MCF 10A (cell line): ENCODE measurements at places on chromosomes 11 and 22. TPM values are rescaled to one million over a fixed set of nuclear protein-coding genes. Genes with fewer than 3 reads are reported as not detected.

GRCh38 chr11:3799873-3800272, 2.5 kb upstream of the NUP98 start:
- H3K4me1 ChIP-seq, result peaks cover 9% of the 10 kb centered on the region
- H3K36me3 ChIP-seq, result peaks cover 13% of the 10 kb centered on the region
- H3K4me3 ChIP-seq, result no peak overlapping the region
- no peaks in the 10 kb centered on the region for H3K27me3 ChIP-seq

DNA sequence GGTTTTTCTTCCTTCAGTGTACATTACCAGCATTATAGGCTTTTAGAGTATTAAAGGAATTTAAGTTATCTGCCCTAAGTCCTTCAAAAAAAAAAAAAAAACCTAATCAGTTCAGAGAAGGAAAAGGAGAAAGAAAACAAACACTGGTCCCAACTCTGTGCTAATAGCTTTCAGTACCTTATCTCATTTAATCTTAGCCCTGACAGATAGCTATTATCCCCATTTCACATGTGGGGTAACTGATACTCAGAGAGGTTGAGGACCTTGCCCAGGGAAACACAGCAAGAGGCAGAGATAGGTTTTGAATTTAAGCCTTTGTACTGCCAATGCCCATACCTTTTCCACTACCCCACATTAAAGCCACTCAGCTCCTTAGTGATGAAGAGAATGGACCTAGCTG, 43.4 kb downstream of the FAT3 start:
- no peak for DNase-seq
- H3K4me3 ChIP-seq, result no peak overlapping the region
- no peaks in the 10 kb centered on the region for H3K27me3 ChIP-seq
- H3K4me1 ChIP-seq, result peaks cover 28% of the 10 kb centered on the region
- H3K27ac ChIP-seq, result no peak overlapping the region

DNA sequence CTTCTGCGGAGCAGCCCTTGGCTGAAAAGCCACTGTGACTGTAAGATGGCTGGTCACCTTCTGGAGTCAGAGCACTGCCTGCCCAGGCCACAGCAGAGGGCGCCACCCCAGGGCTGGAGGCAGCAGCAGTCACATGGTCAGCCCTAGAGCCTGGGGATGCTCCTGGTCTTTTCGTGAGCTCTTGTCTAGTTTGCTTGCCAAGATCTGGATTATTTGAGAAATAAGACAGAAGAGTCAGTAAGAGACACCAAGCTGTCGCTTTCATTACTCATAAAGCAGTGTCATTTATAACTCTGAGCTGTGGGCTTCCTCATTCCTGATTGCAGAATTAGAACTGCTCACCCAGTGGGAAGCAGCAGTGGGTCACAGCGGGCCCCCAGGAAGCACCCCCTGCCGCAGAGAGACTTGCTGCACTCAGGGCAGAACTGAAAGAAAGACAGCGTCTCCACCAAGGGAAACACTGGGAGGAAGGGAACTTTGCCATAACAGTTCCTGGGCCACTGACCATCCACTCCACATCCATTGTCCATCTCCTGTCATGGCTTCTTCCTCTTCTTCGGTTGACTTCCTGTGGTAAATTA, 56.7 kb downstream of the PPP6R2 start:
- peaks cover 62% of the 10 kb centered on the region for H3K36me3 ChIP-seq
- no peak overlapping the region for H3K4me3 ChIP-seq
- H3K27ac ChIP-seq, result peak overlapping the region; percentile 44
- no peaks in the 10 kb centered on the region for H3K27me3 ChIP-seq
- DNase-seq, result peak; percentile 23

GRCh38 chr22:49286181-49286760, 541.4 kb downstream of the BRD1 start:
- H3K4me1 ChIP-seq, result no peaks in the 10 kb centered on the region
- no peak overlapping the region for H3K27ac ChIP-seq
- H3K4me3 ChIP-seq, result no peak overlapping the region
- DNase-seq, result no peak
- no peaks in the 10 kb centered on the region for H3K36me3 ChIP-seq

DNA sequence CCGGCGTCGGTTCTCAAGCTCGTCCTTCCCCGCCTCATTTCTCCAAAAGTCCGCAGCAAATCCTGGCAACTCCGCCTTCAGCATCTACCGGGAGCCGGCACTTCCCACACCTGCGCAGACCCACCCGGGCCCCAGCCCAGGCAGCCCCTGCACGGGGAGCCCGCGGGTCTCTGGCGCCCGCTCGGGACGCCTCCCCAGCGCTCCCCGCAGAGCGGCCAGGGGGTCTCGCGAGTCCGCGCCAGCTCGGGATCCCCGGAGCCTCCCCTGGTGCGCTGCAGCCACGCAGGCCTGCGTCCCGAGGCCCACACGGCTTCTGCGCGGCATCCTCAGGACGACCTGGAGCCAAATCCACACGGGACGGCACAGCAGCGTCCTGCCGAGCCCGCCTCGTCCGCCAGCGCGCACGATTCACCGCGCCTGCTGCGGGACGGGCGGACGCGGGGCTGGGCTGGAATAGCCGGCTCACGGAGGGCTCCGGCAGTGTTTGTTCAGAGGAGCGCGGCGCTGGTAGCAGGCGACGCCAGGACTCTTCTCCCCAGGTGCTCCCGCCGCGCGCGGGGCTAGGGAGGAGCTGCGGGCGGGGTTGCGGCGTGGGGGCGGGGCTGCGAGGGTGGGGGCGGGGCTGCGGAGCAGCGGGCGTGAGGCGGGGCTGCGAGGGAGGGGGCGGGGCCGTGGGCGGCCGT, 816 bp upstream of the PHRF1 start:
- H3K4me3 ChIP-seq, result peak overlapping the region; percentile 79
- peaks cover 29% of the 10 kb centered on the region for H3K4me1 ChIP-seq
- peak; percentile 70 for DNase-seq
- H3K27me3 ChIP-seq, result no peaks in the 10 kb centered on the region
- no peaks in the 10 kb centered on the region for H3K36me3 ChIP-seq
- peak overlapping the region; percentile 93 for H3K27ac ChIP-seq

DNA sequence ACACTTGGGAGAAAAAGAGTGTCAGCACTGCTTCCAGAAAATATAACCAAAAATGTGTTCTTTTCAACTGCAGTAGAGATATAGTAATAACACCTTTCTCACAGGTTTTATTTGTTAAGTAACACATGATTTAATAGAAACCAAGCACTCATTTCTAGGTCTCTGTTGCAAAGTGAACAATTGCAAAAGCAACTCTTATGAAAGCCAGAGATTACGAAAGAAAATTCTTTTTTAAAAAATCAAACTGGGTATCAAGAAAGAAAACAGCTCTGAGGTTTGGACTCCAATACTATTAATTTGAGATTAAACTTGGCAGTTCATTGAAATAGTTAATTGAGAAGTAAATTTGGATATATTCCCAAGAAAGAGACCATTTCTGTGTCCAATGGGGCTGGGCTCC, 9.8 kb upstream of the XKR3 start:
- no peaks in the 10 kb centered on the region for H3K36me3 ChIP-seq
- H3K27me3 ChIP-seq, result no peaks in the 10 kb centered on the region

- H3K36me3 ChIP-seq, result no peaks in the 10 kb centered on the region
- peak; percentile 25 for DNase-seq
- H3K27ac ChIP-seq, result no peak overlapping the region
- H3K27me3 ChIP-seq, result no peaks in the 10 kb centered on the region
- no peak overlapping the region for H3K4me3 ChIP-seq
Observed at GRCh38 chr11:94650756-94651155, 83.6 kb downstream of the PIWIL4 start.

DNA sequence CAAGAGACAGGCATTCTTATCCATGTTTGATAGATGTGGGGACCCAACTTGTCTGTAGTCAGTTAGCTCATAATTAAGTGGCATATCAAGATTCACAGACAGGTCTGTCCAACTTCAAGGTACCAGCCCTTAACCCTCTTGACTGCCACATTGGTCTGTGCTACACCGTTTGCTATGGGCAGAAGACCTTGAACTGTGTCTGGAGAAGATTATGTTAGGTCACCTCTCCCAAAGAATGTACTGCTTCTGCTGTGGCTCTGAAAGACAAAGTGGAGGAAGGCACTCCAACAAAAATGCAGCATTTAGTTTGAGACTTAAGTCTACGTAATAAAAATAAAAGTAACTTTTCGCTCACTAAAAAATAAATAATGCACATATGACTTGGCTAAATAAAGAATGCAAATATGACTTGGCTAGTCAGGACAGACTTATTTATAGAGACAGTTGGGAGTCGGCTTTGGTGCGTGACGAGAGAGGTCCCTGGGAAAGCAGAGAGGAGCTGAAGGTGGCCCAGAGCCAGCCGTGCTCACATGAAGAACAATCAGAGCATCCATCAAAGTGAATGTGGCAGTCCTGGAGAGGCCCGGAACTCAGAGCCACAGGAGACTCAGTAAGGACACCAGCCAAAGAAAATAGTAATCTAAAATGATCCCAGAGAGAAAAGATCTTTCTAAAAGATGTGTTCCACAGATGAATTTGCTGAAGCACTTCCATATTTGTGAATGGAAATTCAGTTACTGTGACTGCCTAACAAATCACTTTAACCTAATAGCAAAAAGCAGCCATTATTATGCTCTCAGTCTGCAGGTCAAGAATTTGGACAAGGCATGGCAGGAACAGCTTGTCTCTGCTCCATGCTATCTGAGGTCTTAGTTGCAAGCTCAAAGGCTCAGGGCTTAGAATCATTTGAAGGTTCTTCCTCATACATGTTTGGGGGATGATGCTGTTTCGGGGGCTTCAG, 35.0 kb downstream of the CWC15 start:
- no peaks in the 10 kb centered on the region for H3K36me3 ChIP-seq
- H3K27ac ChIP-seq, result no peak overlapping the region
- peak; percentile 30 for DNase-seq
- no peaks in the 10 kb centered on the region for H3K27me3 ChIP-seq
- peaks cover 4% of the 10 kb centered on the region for H3K4me1 ChIP-seq

- peaks cover 13% of the 10 kb centered on the region for H3K4me1 ChIP-seq
- H3K4me3 ChIP-seq, result no peak within 1 kb of the TSS
Observed at GRCh38 chr11:122115524-122116379, at the start of gene BLID. Gene BLID (minus strand): TSS chr11:122116215. CDS start chr11:122115922, 293 bp downstream.

- no peaks in the 10 kb centered on the region for H3K27me3 ChIP-seq
- H3K27ac ChIP-seq, result peak overlapping the region; percentile 63
- H3K4me3 ChIP-seq, result peak overlapping the region; percentile 92
- DNase-seq, result peak; percentile 22
Observed at GRCh38 chr11:67504005-67504949, 886 bp downstream of the PITPNM1 start.

DNA sequence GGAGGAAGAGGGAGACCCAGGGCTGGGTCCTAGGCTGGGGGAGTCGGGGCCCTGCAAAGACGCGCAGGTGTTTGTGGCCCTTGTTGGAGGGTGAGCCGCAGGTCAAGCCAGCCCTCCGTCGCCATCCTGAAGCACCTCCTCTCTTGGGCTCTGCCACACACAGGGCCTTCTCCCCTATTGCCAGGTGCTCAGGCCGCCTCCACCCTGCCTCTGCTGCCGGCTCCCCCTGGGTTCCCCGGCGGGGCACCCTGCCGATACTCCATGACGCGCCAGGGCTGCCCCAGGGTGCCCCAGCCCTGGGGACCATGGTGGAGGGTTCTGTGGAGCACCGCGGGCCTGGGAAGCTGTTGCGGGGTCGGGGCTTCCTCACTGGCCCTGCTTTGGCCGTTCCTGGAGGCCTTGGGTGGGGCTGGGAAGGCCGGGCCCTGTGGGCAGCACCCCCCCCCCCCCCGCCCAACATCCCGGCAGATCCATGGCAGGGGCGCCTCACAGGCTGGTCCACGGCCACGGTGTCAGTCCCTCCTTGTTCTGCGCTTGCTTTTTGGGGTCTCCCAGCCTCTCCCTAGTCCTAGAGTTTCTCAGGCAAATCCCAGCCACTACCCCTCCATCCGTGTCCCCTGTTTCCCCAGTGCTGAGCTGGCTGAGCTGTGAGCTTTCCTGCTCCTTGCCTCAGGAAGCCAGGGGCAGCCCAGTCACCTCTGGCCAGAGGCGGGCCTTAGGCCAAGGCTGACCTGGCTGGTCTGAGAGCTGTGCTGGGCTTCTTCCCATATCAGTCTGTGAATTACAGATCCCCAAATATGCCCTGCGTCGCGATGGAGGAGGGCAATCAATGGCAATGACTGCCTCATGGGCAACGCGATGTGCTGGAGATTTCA, 2.3 kb upstream of the ADORA2A start:
- peaks cover 10% of the 10 kb centered on the region for H3K4me1 ChIP-seq
- H3K36me3 ChIP-seq, result no peaks in the 10 kb centered on the region
- no peak for DNase-seq
- H3K4me3 ChIP-seq, result no peak overlapping the region

- no peaks in the 10 kb centered on the region for H3K4me1 ChIP-seq
- DNase-seq, result no peak
- no peak overlapping the region for H3K4me3 ChIP-seq
- no peak overlapping the region for H3K27ac ChIP-seq
- no peaks in the 10 kb centered on the region for H3K27me3 ChIP-seq
- H3K36me3 ChIP-seq, result no peaks in the 10 kb centered on the region
Observed at GRCh38 chr11:128785141-128785540, 82.0 kb downstream of the KCNJ1 start.

DNA sequence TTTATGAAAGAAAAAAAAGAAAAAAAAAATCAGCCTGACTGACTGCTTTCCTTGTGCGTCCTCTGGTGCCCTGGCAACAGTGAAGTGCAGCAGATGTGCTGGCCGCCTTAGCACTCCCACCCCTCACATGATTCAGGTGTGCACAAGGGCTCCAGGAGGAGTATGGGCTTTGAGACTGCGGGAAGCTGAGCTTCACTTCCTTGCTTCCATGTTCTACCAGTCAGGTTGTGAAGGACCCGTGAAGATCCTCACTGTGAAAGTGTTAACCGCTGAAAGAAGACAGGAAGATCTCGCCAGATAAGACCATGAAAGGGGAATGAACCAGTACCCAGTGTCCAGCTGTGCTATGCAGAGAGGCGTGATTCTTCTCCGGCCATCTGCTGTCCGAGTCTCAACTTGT, 48.2 kb downstream of the HIRA start:
- H3K27me3 ChIP-seq, result no peaks in the 10 kb centered on the region
- H3K4me1 ChIP-seq, result no peaks in the 10 kb centered on the region
- peaks cover 76% of the 10 kb centered on the region for H3K36me3 ChIP-seq
- no peak overlapping the region for H3K4me3 ChIP-seq
- no peak for DNase-seq
- H3K27ac ChIP-seq, result no peak overlapping the region

- no peaks in the 10 kb centered on the region for H3K27me3 ChIP-seq
- H3K4me3 ChIP-seq, result no peak overlapping the region
- no peaks in the 10 kb centered on the region for H3K36me3 ChIP-seq
- H3K27ac ChIP-seq, result no peak overlapping the region
Observed at GRCh38 chr11:73095613-73096012, 46.5 kb downstream of the FCHSD2 start.

Gene RAG2
- not detected in 2 replicates for total RNA-seq

Gene OR56A5
- total RNA-seq, result not detected in 2 replicates

Gene OR52H1
- total RNA-seq, result not detected in 2 replicates

Gene APOBEC3C
- total RNA-seq, result 24.8 and 30.1 TPM in 2 replicates

Gene CACNA1I
- total RNA-seq, result 0.02 TPM in 2 replicates

Gene TIMM10
- 52.2 and 80.3 TPM in 2 replicates for total RNA-seq

Gene OR8J3
- not detected in 2 replicates for total RNA-seq

Gene NAALAD2
- total RNA-seq, result not detected in 2 replicates

Gene OR10D3
- not detected in 2 replicates for total RNA-seq
